ENCODE measurements at places on chromosomes 12 and 14.

GRCh38 chr14:99742509-99743487 lies 50.4 kb upstream of the EML1 start:
- H3K4me3 ChIP-seq, result no peak overlapping the region
- no peak for DNase-seq
- no peaks in the 10 kb centered on the region for H3K36me3 ChIP-seq
- peaks cover 22% of the 10 kb centered on the region for H3K27me3 ChIP-seq

DNA sequence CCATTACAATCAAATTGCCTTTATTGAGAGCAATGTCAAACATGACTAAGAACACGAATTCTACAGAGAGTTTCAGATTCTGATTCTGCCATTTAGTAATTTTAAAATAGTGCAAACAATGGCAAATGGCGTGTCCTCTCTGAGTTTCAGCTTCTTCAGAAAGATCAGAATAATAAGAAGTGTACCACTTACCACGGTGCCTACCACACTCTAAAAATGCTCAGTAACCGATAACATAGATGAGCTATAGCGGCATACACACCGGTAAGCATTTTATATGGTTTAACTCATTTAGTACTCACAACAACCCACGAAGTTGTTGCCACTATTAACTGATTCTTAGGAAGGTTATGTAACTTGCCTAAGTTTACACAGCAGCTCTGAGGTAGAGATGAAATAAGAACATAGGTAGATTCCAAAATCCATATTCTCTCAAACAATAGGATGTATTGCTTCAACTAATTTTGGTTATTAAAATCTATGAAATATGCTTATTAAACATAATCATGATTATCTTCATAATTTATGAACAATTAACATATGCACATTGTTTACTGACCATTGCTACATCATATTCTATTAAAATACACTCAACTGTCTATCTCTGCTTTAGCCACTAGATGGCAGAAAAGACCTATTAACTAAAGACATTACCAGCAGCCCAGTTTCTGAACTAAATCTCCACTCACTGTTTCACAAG lies 38.3 kb downstream of the SLC6A15 start:
- DNase-seq, result no peak
- no peak overlapping the region for H3K4me3 ChIP-seq
- no peak overlapping the region for H3K27ac ChIP-seq
- H3K4me1 ChIP-seq, result no peaks in the 10 kb centered on the region
- no peaks in the 10 kb centered on the region for H3K36me3 ChIP-seq

GRCh38 chr12:6340032-6340638 lies 1.7 kb downstream of the TNFRSF1A start:
- DNase-seq, result peak; percentile 71
- peaks cover 10% of the 10 kb centered on the region for H3K36me3 ChIP-seq
- peaks cover 40% of the 10 kb centered on the region for H3K4me1 ChIP-seq
- H3K27me3 ChIP-seq, result no peaks in the 10 kb centered on the region

DNA sequence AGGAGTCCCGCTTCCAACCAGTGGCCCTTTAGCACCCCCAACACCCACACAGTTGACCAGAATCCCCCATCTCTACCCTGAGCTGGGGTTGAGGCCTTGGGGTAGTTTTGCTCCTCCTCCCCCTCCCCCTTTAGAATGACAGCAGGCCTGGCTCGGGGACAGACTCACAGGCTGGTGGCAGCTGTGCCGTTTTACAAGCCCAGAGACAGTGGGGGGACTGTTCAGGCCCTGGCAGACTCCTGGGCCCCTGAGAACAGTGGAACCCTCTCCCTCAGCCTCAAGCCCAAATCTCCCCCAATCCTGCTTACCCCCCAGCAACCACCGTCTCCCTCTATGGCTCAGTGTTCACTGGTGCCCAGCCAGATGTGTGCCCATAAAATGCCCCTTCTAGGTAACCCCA lies 10.1 kb downstream of the TMEM119 start:
- no peaks in the 10 kb centered on the region for H3K36me3 ChIP-seq
- DNase-seq, result no peak
- peaks cover 8% of the 10 kb centered on the region for H3K27me3 ChIP-seq
- no peak overlapping the region for H3K27ac ChIP-seq
- H3K4me3 ChIP-seq, result no peak overlapping the region
- no peaks in the 10 kb centered on the region for H3K4me1 ChIP-seq

DNA sequence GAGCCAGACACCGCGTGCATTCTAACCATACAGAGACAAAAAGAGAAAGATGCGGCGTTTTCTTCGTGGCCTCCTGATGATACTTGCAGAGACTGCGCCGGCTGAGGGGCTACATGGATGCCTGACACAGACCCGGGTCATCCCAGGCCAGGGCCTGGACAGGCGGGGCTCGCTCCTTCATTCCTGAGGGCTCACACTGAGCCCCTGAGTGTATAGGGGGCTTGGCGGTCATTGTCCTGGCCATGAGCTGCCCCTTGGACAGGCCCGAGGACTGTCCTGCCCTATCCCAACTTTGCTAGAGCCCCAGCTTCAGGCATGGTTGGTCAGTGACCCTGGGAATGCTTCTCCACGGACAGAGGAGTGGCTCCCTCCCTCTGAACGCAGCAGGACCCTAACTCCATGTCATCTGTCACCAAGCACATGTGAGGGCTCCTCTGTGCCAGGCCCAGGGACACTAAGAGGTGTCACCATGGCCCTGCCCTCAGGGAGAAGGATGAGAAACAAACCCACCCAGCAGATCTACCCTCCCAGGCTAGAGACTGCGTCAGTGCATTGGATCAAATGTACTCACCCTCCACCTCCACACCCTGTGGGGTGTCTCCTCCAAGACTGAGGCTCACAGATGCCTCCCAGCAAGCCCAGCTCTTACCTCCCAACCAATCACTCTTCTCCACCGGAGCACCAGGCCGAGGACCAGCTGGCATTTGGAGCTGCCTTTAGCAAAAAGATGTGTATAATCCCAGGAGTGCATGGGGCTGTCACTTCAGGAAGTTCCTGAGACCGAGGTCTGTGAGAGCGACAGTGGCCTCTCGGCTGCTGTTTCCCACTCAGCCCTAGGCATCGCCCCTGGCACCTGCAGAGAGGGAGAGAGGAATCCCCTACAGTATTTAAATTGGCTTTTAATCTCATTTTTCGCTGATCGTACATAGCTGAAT lies 102.7 kb downstream of the DICER1 start:
- no peak overlapping the region for H3K27ac ChIP-seq
- no peak overlapping the region for H3K4me3 ChIP-seq
- DNase-seq, result no peak
- H3K36me3 ChIP-seq, result no peaks in the 10 kb centered on the region

DNA sequence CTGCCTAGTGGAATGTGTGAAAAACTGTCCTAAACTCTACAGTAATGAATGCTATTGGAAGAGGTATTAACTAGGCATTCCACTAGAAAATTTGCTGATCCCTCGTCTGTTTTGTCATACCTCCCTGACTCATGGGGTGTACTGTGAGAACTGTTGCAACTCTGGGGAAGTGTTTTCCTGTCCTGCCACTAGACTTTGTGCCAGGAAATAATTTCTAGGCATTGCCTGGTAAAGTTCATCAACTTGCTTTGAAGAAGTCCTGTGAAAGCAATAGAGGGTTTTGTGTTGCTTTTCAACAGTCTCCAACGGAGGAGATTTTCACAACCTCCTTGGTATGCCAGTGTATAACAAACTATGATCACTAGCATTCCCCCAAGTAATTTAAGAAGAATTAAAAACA lies 139.9 kb downstream of the AKAP6 start:
- H3K27me3 ChIP-seq, result peaks cover 7% of the 10 kb centered on the region
- no peak for DNase-seq
- no peak overlapping the region for H3K4me3 ChIP-seq
- no peak overlapping the region for H3K27ac ChIP-seq
- no peaks in the 10 kb centered on the region for H3K4me1 ChIP-seq

DNA sequence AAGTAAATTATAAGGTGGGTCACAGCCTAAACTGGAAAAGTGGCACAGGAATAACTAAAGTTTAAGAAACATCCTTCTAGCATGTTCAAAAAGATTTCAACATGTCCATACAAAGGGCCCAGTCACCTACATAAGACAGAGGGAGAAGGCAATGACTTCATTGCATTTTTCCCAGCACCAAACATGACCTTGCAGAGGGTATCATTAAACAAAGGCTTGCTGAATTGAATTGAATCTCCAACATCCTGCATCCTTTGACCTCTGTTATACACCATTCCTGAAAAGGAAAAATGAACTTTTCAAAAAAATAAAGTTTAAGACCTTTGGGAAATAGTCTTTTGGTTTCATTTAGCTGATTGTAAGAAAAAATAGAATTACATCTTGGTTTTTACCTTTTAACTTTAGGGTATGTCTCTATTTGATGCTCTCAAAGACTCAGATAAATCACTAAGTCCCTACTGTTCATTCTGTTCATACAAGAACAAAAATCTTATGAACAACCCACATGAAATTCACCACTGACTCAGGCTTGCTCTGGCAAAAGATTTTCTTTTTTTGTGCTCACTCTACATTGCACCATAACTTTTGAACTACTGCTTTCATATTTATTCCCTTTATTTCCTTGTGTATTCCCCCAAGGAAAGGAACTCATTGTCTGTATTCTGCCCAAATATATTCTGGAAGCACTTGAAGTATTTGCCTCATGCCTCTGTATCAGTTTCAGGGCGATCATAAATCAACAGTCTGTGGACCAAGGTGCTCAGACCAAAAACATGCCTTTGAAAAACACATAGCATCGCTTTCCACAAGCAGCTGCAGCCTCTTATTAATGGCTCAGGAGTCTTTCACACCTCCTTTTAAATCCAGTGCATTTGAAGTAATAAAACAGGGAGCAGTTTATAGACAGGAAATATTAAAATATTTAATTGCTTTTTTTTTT lies 121.7 kb downstream of the DUSP6 start:
- peaks cover 71% of the 10 kb centered on the region for H3K4me1 ChIP-seq
- no peaks in the 10 kb centered on the region for H3K27me3 ChIP-seq
- no peak for DNase-seq

DNA sequence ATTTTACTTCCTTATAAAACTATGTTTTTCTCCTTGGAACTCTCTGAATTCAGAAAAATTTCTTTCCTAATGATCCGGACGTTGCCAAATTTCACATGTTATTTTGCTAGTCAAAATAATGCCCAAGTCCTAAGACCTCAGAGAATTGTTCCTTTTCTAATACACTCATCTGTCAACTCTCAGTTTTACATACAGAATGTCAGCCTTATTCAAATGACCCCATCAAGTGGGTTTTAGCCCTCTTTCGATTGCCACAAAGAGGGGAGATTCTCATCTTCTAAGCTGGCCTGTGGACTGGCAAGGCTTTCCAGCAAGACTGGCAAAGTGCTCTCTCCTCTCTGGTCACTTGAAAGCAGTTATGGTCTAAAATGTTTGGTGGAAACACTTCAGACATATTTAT lies 99.3 kb upstream of the GPHB5 start:
- DNase-seq, result no peak
- no peak overlapping the region for H3K27ac ChIP-seq
- H3K36me3 ChIP-seq, result peaks cover 19% of the 10 kb centered on the region
- peaks cover 1% of the 10 kb centered on the region for H3K4me1 ChIP-seq
- no peaks in the 10 kb centered on the region for H3K27me3 ChIP-seq

All from activated CD4-positive, alpha-beta T cell treated with anti-CD3 and anti-CD28 coated beads, Interleukin-2, amount 10 ng/mL, durations not matched to agents 24 days and 14 days (primary cell).